ENCODE measurements at places on chromosomes 3 and 15.

GRCh38 chr3:96449346-96449745, 365.0 kb upstream of the EPHA6 start:
- DNase-seq: no peak
- no peak overlapping the region for H3K4me3 ChIP-seq
- no peaks in the 10 kb centered on the region for H3K27me3 ChIP-seq
- H3K27ac ChIP-seq: no peak overlapping the region

- no peak overlapping the region for H3K4me3 ChIP-seq
- no peaks in the 10 kb centered on the region for H3K4me1 ChIP-seq
- no peak overlapping the region for H3K27ac ChIP-seq
- DNase-seq: peak; percentile 69
- H3K36me3 ChIP-seq: no peaks in the 10 kb centered on the region
Measured at GRCh38 chr3:170499562-170500156, 81.0 kb downstream of the CLDN11 start.

- H3K27ac ChIP-seq: no peak overlapping the region
- H3K4me1 ChIP-seq: peaks cover 15% of the 10 kb centered on the region
- H3K36me3 ChIP-seq: no peaks in the 10 kb centered on the region
- H3K27me3 ChIP-seq: no peaks in the 10 kb centered on the region
- no peak overlapping the region for H3K4me3 ChIP-seq
- no peak for DNase-seq
Measured at GRCh38 chr3:129560269-129560787, 17.4 kb downstream of the H1-8 start.

DNA sequence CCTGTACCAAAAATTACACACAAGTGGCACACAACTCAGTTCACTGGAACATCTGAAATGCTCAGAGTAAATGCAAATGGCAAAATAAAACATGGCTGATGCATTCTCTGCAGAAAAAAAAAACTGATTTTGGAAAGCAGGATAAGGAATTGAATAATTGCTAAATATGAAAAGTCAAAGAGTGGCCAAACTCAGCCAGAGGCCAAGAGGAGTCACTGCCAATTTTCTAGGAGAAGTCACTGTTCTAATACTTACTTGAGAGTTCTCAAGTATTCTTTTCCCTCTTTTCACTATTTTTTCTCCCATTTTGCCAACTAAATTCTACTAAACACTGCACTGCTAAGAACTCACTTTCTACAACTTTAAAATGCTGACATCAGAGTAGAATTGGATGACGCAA, 1018.6 kb downstream of the TUSC7 start:
- H3K27ac ChIP-seq: no peak overlapping the region
- H3K4me3 ChIP-seq: no peak overlapping the region
- peaks cover 10% of the 10 kb centered on the region for H3K4me1 ChIP-seq
- no peak for DNase-seq

DNA sequence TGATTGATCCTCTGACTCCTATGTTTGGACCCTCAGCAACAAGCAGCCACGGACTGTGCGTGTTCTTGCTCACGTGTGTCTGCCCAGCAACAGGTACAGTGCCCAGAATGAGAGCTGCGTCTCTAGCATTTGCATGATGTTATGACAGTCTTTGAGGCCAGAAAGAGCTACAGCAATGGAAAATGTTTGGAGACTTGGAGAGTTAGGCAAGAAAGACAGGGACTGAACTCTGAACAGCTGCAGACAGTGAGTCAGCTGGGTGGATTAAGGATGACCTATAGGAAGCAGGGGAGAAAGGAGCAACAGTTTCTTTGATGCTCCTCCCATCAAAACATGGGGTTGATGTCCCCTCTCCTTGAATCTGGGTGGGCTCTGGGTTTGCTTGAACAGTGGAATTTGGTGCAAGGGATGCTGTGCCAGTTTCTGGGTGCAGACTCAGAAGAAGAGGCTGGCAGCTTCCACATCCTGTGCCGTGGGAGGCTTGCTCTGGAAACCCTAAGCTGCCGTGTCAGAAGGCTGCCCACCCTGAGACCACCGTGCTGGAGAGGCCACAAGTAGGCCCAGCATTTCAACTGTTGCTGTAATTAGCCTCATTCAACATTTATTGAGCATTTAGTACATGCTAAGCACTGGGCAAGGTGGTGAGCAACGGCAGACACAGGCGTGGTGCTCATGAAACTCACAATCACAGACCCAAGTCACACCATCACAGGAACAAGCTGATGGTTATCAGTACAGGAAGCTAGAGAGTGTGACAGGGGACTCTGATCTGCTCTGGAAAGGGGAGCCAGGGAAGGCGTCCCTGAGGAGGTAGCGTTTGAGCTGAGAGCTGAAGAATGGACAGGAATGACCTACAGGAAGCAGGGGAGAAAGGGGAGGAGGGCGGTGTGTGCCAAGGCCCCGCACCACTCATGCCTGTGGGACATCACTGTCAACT, 21.7 kb downstream of the CCR9 start:
- no peaks in the 10 kb centered on the region for H3K4me1 ChIP-seq
- DNase-seq: no peak
- no peak overlapping the region for H3K27ac ChIP-seq
- no peak overlapping the region for H3K4me3 ChIP-seq

DNA sequence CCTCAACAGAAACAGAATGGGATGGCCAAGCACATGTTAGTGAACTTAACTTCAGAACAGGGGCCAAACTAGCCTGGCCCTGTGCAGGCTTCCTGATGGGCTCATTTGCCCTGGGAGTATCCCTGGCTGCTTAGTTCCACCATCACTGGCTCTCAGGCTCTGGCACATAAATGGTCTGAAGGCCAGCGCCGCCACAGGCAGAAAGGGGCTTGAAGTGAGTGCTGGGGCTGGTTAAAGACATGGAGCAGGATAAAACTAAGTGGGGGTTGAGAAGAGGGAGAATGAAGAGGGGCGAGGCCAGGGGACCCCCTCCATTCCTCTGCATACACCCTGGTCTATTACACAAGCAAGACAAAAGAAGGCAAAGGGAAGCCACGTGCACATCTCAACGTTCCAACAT, 12.2 kb downstream of the SLCO2A1 start:
- DNase-seq: no peak
- H3K4me1 ChIP-seq: no peaks in the 10 kb centered on the region
- no peaks in the 10 kb centered on the region for H3K36me3 ChIP-seq
- H3K4me3 ChIP-seq: no peak overlapping the region

DNA sequence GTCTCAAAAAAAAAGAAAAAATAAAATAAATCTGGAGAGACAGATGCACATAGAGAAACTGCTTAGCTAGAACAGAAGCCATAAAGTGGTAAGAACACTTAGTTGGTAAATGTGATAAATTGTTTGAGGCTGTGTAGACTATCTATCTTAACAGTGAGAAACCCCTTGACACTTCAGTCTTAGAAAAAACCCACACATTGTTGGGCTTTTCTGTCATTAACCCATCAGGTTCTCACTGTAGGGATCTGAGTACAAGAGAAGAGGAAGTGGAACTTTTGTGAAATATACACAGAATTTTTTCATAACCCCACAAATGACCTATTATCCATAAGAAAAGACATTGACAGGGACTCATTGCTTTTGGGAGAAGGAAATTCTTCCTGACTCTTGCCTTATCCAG, 24.4 kb downstream of the TP63 start:
- no peak overlapping the region for H3K4me3 ChIP-seq
- no peaks in the 10 kb centered on the region for H3K27me3 ChIP-seq
- H3K36me3 ChIP-seq: no peaks in the 10 kb centered on the region
- no peaks in the 10 kb centered on the region for H3K4me1 ChIP-seq
- DNase-seq: no peak

DNA sequence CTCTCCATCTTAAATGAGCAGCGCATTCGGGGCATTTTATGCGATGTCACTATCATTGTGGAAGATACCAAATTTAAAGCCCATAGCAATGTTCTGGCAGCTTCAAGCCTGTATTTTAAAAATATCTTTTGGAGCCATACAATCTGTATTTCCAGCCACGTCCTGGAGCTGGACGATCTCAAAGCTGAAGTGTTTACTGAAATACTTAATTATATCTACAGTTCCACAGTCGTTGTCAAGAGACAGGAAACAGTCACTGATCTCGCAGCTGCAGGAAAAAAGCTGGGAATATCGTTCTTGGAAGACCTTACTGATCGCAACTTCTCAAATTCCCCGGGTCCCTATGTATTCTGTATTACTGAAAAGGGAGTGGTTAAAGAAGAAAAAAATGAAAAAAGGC, 44.4 kb upstream of the RASA2 start:
- 0 out of 2 replicates have a peak, but pooled peaks cover 6% of the 10 kb centered on the region for H3K36me3 ChIP-seq
- no peak for DNase-seq
- no peak overlapping the region for H3K4me3 ChIP-seq
- no peak overlapping the region for H3K27ac ChIP-seq
- H3K27me3 ChIP-seq: no peaks in the 10 kb centered on the region

DNA sequence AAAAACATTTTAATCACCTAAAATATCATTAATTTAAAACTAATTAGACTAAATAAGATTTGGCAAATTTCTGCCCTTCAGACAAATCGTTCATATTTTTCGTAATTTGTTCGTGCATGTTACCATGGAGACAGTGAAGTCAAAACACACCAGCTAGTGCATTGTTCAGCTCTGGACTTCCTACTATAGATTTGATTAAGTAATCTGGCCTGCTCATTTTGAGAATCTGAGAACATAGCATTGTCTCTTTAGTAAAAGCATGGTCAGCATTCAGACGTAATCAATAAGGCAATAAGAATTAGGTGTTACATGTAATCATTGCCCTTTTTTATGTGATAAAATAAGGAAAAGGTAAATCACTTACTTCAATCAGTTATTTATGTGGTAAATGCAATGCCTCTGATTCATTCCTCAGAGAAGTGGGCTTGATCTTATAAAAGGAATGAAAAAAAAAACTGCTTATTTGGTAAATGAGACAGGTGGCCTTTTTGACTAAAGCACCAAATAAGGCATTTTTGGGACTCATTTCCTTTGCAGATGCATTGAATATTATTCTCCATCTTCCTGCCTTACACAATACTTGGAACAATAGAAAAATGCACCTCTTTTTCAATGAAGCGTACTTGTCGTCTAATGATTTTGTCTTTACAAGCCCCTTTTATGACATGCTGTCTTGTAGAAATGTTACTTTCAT, 84.5 kb upstream of the FNDC3B start:
- H3K27ac ChIP-seq: no peak overlapping the region
- H3K4me3 ChIP-seq: no peak overlapping the region
- no peaks in the 10 kb centered on the region for H3K4me1 ChIP-seq
- H3K27me3 ChIP-seq: no peaks in the 10 kb centered on the region

- no peaks in the 10 kb centered on the region for H3K4me1 ChIP-seq
- no peak for DNase-seq
- no peaks in the 10 kb centered on the region for H3K36me3 ChIP-seq
- H3K27me3 ChIP-seq: no peaks in the 10 kb centered on the region
- H3K4me3 ChIP-seq: no peak overlapping the region
Measured at GRCh38 chr15:66770518-66771350, 68.7 kb downstream of the SMAD6 start.

DNA sequence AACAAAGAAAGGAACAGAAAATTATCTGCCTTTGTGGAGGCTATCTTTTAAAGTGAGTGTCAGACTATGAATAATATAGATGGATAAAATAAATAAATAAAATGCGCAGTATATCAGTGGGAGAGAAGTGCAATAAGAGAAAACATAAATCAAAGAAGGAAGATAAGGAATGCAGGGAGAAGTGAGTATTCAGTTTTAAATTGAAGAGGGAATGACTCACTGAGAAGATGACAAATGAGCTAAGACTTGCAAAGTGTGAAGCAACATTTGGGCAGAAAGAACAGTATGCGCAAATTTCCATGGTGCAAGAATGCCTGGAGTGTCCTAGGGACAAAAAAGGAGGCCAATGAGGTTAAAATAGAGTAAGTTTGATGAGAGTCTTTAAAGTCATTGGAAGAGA, 1300.1 kb upstream of the ALCAM start:
- H3K4me1 ChIP-seq: no peaks in the 10 kb centered on the region
- no peak overlapping the region for H3K4me3 ChIP-seq

GRCh38 chr3:47899495-47900108, 96.7 kb downstream of the DHX30 start:
- no peak overlapping the region for H3K27ac ChIP-seq
- H3K4me1 ChIP-seq: no peaks in the 10 kb centered on the region
- no peak overlapping the region for H3K4me3 ChIP-seq
- H3K36me3 ChIP-seq: no peaks in the 10 kb centered on the region
- no peak for DNase-seq

GRCh38 chr3:58899159-58899952, 150.5 kb downstream of the CFAP20DC start:
- no peak overlapping the region for H3K4me3 ChIP-seq
- H3K4me1 ChIP-seq: no peaks in the 10 kb centered on the region
- H3K27me3 ChIP-seq: no peaks in the 10 kb centered on the region
- no peaks in the 10 kb centered on the region for H3K36me3 ChIP-seq
- DNase-seq: no peak

DNA sequence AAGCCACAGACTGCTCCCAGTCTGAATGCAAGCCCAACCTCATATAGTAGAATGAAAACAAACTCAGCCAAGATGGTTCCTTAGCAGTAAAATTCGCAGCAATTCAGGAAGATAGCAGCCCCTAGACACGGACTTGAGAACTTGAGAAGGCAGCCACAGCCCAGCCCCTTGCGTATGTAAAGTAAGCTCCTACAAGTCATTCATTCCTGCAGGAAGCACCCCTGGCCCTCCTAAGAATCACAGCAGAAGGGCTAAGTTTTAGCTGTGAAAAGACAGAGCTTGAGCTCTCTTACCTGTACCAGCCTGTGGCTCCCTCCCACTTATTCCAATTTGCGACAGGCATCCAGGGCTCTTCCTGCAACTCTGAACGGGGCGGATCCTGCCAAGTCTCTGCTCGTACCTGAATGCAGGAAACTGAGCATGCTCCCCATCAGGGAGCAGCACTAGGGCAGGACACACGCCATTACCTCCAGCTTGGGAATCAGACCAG, 136.4 kb downstream of the MAGI1 start:
- H3K27me3 ChIP-seq: no peaks in the 10 kb centered on the region
- H3K27ac ChIP-seq: no peak overlapping the region
- no peak for DNase-seq
- no peaks in the 10 kb centered on the region for H3K4me1 ChIP-seq

DNA sequence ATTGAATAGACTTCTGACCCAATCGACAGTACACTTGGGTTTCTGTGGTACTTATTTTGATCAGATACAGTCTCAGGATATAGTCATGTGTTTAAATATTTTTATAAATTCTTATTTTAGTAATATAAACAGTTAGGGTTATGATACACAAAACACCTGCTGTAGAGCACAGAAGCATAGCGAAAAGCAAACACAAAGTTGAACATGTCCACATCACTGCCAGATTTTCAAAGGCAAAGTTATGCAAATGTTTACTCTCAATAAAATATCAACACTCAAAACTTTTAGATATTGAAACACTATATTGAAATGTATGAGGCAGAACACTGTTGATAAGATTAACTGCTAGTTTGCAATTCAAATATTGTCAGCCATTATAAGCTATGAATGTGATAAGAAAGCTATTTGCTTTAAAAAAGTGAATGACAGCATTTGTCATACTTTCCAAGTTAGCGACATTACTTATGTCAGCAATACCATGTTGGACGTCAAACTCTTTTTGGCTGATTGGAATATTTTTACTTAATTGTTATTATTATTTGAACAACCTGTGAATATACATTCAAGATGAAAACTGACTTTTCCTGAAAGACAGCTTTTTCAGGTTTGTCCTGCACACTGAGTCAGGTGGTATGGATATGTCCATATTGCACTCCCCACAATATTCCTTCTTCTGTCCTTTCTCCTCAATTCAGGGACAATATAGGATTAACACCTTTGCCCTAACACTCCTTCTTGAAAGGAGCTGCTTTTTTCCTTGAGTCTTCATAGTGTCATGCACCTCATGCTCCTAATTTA, 367.1 kb downstream of the EPHA3 start:
- H3K27me3 ChIP-seq: no peaks in the 10 kb centered on the region
- H3K4me3 ChIP-seq: no peak overlapping the region
- no peaks in the 10 kb centered on the region for H3K4me1 ChIP-seq
- no peak overlapping the region for H3K27ac ChIP-seq

Data from Karpas-422 (cell line).